ENCODE measurements at places on chromosomes 5 and 9. TPM values are rescaled to one million over a fixed set of nuclear protein-coding genes. Genes with fewer than 3 reads are reported as not detected.
A peak's percentile ranks its signal among the peaks of the same experiment; 100 is the strongest.

Gene CDHR2
- 247 TPM for polyA plus RNA-seq

Gene DNAJC21
- polyA plus RNA-seq: 44.5 TPM

GRCh38 chr5:132504746-132505145 is 14.2 kb upstream of the IRF1 start:
- no peaks in the 10 kb centered on the region for H3K27me3 ChIP-seq
- H3K4me3 ChIP-seq: no peak overlapping the region
- H3K27ac ChIP-seq: peak overlapping the region; percentile 18
- peaks cover 49% of the 10 kb centered on the region for H3K4me1 ChIP-seq
- DNase-seq: peak; percentile 20

- no peak overlapping the region for H3K4me3 ChIP-seq
- no peaks in the 10 kb centered on the region for H3K27me3 ChIP-seq
- no peak for DNase-seq
- H3K36me3 ChIP-seq: no peaks in the 10 kb centered on the region
- no peak overlapping the region for H3K27ac ChIP-seq
- no peaks in the 10 kb centered on the region for H3K4me1 ChIP-seq
Observed at GRCh38 chr9:80994892-80995291, 694.5 kb downstream of the TLE1 start.

Gene GKAP1
- polyA plus RNA-seq: 15.4 TPM

Gene IL5
- 0.07 TPM for polyA plus RNA-seq

- H3K4me1 ChIP-seq: peaks cover 12% of the 10 kb centered on the region
- H3K27me3 ChIP-seq: peaks cover 5% of the 10 kb centered on the region
- no peak for DNase-seq
- H3K4me3 ChIP-seq: no peak overlapping the region
- H3K36me3 ChIP-seq: no peaks in the 10 kb centered on the region
- no peak overlapping the region for H3K27ac ChIP-seq
Observed at GRCh38 chr9:70472268-70473249, 58.1 kb upstream of the KLF9 start.

Gene SPAAR
- polyA plus RNA-seq: 0.84 TPM

Data from large intestine (tissue), 12 donors.